Breast epithelium (tissue), 4 donors: ENCODE measurements at places on chromosomes 6 and 20. TPM values are rescaled to one million over a fixed set of nuclear protein-coding genes. Genes with fewer than 3 reads are reported as not detected.

- no peaks in the 10 kb centered on the region for H3K36me3 ChIP-seq
- no peak overlapping the region for H3K27ac ChIP-seq
Measured at GRCh38 chr6:40755749-40756452, 168.7 kb upstream of the LRFN2 start.

DNA sequence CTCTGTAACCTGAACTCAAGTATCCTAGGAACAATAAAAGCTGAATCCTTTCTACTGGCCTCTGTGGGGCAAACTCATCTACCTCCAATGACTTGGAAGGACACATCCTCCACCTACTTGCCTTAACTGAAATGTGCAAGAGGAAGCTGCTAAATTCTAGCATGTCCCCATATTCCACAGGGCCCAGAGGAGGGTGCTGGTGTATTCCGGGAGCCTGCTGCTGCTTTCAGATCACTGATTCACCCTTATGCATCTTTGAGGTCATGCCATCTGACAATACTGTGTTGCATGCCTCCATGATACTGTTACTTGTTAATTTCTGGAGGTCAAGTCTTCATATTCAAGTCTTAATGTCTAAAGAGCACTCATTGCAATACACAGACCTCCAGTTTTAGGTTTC lies 40.3 kb downstream of the LYRM4 start:
- H3K36me3 ChIP-seq = no peaks in the 10 kb centered on the region
- no peaks in the 10 kb centered on the region for H3K4me1 ChIP-seq
- H3K27ac ChIP-seq = no peak overlapping the region
- H3K27me3 ChIP-seq = no peaks in the 10 kb centered on the region
- DNase-seq = no peak

DNA sequence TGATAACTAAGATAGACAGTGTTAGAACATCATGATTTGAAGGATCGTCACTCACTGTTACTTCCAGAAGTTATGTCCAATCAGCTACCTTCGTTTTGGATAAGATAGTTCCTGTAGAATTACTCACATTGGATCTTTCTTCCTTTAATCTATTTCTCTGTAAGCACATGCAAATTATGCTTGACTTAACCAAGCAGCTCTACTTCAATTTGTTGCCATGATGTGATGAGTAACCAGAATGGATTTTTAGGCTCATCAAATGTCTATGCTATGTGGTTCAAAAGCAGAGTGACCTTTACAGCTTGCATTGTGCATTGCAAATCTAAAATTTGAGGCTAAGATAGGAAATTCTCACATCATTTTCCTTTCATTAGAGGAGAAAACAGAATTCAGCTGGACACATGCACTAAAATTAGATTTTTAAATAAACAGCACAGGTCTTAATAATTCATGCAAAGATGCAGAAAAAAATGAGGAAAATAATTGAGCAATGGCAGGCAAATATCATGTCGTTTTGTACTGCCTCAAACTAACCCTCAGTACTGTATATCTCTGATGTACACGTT lies 76.7 kb upstream of the ZFP64 start:
- H3K4me3 ChIP-seq = no peak overlapping the region
- no peak overlapping the region for H3K27ac ChIP-seq
- H3K27me3 ChIP-seq = no peaks in the 10 kb centered on the region
- no peaks in the 10 kb centered on the region for H3K4me1 ChIP-seq

GRCh38 chr20:10170261-10170660 lies 48.4 kb upstream of the SNAP25 start:
- H3K27me3 ChIP-seq = no peaks in the 10 kb centered on the region
- no peaks in the 10 kb centered on the region for H3K4me1 ChIP-seq
- no peak overlapping the region for H3K27ac ChIP-seq
- no peaks in the 10 kb centered on the region for H3K36me3 ChIP-seq
- H3K4me3 ChIP-seq = no peak overlapping the region

GRCh38 chr6:144816936-144817335 lies 531.8 kb downstream of the UTRN start:
- no peak overlapping the region for H3K4me3 ChIP-seq
- H3K27me3 ChIP-seq = no peaks in the 10 kb centered on the region
- no peak overlapping the region for H3K27ac ChIP-seq

DNA sequence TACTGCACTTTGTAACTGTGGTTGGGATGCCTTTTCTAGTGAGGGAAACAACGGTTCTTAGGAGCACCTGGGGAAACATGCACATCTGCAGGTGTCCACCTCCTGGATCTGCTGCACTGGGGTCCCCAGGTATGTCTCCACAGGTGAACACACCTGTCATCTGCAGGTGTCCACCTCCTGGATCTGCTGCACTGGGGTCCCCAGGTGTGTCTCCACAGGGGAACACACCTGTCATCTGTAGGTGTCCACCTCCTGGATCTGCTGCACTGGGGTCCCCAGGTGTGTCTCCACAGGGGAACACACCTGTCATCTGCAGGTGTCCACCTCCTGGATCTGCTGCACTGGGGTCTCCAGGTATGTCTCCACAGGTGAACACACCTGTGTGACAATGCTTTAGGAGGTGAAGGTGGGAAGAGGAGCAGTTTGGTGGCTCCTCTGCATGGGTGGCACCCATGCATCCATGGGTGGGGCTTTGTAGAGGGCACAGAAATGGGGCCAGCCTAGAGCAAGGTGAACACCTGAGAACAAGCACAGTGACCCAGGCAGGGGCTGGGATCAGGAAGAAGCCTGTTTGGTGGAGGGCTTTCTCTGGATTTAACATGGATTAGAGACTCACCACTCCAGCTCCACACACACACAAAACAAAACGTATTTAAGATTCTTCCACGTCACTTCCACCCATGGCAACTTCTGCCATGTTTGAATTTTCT lies 206.0 kb upstream of the CDH4 start:
- no peaks in the 10 kb centered on the region for H3K4me1 ChIP-seq
- H3K4me3 ChIP-seq = no peak overlapping the region
- no peak for DNase-seq

GRCh38 chr6:118524686-118525085 lies 23.4 kb upstream of the PLN start:
- no peak overlapping the region for H3K4me3 ChIP-seq
- no peaks in the 10 kb centered on the region for H3K36me3 ChIP-seq
- H3K27ac ChIP-seq = no peak overlapping the region
- H3K4me1 ChIP-seq = no peaks in the 10 kb centered on the region

DNA sequence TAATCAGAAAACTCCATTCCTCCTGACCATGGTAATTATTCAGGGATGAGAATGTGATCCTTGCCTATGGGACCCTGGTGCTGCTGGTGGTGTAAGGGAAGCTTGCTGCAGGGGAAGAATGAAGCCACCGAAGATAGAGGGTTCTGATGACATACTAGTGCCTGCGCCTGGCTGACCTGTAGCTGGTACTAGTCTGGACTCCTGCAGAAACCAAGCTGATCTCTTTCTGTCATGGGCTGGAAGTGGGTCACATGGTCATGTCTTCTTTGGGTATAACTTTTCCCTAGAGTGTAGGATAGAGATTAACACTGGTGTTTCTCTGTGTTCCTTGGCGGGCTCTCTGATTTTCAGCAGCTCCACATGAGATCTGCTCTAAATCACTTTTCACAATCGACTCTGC lies 8.6 kb upstream of the SLC4A11 start:
- no peak overlapping the region for H3K27ac ChIP-seq
- no peaks in the 10 kb centered on the region for H3K4me1 ChIP-seq

DNA sequence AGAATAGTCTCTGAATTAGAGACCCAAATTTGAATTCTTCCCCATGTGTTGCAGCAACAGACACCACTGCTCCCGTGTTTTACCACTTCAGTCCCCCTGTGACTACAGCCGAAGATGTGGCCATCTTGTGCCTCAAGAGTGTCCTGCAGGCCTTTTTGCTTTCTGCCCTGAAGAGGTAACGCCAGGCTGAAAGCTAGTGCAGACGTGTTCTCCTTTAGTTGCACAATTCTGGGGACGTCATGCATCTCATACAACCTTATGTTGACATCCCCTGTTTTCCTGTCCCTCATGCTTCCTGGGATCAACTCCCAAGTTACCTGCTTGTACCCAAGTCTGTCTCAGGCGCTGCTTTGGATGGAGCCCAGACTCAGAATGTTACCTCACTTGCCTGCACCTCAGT lies 69.1 kb upstream of the SLC22A23 start:
- H3K36me3 ChIP-seq = no peaks in the 10 kb centered on the region
- no peak overlapping the region for H3K4me3 ChIP-seq
- H3K27me3 ChIP-seq = no peaks in the 10 kb centered on the region
- H3K4me1 ChIP-seq = peaks cover 3% of the 10 kb centered on the region
- no peak for DNase-seq
- no peak overlapping the region for H3K27ac ChIP-seq

DNA sequence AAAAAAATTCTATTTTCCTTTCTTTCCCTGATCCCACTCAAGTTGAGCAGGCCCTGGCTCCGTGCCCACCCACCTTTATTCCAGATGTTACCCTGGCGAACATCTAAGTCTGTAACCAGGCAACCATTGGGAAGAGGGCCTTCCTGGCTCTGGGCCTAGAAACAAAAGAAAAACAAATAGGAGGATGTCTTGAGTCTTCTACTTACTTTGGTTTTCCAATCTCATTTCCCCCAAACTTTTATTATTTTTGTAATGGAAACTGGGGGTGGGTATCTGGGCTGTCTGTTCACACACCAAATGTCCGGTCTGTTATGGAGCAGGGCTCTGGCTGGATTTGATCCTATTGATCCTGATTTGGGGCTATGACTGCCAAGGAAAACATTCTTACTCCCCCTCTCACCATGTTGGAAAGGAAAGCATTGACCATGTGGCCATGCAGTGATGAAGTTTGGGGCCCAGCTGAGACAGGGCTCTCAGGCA lies 744.1 kb downstream of the DHX35 start:
- H3K27ac ChIP-seq = peak overlapping the region; percentile 8
- no peak for DNase-seq
- H3K4me1 ChIP-seq = no peaks in the 10 kb centered on the region
- no peaks in the 10 kb centered on the region for H3K36me3 ChIP-seq

DNA sequence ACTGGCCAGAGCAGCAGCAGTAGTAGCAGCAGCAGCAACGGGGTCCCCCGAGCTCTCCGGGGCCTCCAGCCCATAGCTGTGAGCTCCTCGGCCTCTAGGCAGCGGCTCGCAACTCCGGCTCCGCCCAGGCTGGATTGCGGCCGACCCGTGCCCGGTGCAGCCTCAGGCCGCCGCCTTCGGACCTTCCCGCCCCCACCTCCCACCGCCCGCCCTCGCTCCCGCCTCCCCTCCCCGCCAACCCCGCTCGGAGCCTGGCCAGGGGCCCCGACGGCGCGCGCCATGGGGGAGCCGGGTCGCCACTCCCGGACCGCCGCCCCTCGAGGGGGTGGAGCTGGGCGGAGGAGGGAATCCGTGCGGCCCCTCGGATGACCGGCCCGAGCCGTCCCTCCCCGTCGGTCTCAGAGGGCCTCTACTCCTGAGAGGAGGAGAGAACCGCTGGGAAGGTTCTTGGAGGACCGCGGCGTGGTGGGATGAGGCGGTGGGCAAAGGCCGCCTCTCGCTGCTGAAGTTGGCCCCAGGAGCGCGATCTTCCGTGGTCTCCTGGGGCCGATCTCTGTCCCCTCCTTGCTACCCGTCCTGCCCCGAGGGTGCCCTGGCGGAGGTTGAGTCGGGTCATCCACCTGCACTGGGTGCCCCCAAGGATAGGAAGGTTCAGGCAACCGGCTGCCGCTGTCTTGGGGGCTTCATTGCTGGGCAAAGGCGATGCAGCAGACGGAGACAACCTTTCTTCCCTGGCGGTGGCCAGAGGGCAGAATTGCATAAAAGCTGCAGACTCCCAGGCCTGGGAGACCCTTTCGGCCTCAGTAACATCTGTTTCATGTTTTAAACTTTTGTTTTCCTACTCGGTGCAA lies at the start of gene ADAM33:
ADAM33 (minus strand) TSS at position 80 of the 851 bp plus-strand sequence; CDS start at position 74, 6 bp downstream.
- H3K27me3 ChIP-seq = peaks cover 23% of the 10 kb centered on the region
- no peaks in the 10 kb centered on the region for H3K36me3 ChIP-seq
- H3K4me3 ChIP-seq = peak within 1 kb of the TSS; percentile 54
- H3K4me1 ChIP-seq = no peaks in the 10 kb centered on the region
- H3K27ac ChIP-seq = peak within 1 kb of the TSS; percentile 68

DNA sequence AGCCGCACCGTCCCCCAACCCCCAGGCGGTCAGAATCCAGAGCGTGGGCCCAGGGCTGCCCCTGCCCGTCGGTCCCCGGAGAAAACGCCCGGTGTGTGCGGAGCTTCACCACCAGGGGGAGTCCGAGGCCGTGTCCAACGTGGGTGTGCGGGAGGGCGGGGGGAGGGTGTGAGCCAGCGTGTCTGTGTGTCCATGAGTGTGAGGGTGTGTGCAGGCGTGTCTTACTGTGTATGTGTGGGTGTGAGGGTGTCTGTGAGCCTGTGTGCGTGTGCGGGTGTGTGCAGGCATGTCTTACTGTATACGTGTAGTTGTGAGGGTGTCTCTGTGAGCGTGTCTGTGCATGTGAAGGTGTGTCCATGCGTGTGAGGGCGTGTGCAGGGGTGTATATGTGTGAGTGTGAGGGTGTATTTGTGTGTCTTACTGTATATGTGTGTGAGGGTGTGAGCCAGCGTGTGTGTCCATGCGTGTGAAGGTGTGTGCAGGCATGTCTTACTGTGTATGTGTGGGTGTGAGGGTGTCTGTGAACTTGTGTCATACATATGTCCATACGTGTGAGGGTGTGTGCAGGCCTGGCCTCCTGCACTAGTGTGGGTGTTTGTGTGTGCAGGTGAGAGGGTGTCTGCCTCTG lies 24.6 kb upstream of the GATA5 start:
- H3K36me3 ChIP-seq = no peaks in the 10 kb centered on the region
- peaks cover 22% of the 10 kb centered on the region for H3K27me3 ChIP-seq
- H3K4me1 ChIP-seq = no peaks in the 10 kb centered on the region
- DNase-seq = peak; percentile 77
- no peak overlapping the region for H3K27ac ChIP-seq

GRCh38 chr6:26187981-26188635 lies 100.9 kb downstream of the HFE start:
- DNase-seq = no peak
- H3K36me3 ChIP-seq = no peaks in the 10 kb centered on the region
- H3K27ac ChIP-seq = peak overlapping the region; percentile 93
- H3K27me3 ChIP-seq = no peaks in the 10 kb centered on the region
- H3K4me3 ChIP-seq = peak overlapping the region; percentile 67
- H3K4me1 ChIP-seq = no peaks in the 10 kb centered on the region

DNA sequence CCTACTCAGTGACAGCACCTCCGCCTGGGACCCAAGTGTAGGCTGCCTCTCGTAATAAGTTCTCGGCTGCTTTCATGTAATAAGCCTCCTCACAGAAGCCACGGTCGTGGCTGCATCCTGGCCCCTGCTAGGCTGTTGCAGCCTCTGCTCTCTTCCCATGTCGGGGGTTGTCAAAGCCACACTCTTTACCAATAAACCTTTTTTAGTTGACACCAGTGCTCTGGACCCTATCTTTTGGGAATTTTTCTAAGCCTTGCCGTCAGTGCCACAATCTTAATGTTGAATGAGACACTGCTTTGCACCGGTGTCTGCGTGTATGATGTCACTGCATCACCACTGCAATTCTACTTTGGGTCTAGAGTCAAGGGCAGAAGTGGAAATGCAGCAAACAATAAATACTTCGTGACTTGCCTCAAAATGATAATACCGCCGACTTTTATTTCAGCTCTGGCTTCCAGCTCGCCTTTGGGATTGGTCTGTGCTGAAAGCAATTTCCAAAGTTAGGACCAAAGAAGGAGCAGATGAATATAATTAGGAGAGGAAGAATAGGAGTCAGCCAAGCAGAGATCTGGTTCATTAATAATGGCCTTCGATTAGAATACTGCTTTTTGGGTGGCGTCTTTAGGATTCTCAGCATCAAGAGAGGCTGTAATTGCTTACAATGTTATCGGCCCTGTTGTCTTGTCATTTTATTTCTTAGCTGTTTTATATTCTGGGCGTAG lies 57.6 kb upstream of the CCN6 start:
- no peaks in the 10 kb centered on the region for H3K27me3 ChIP-seq
- no peak for DNase-seq
- H3K27ac ChIP-seq = peak overlapping the region; percentile 82
- H3K36me3 ChIP-seq = no peaks in the 10 kb centered on the region
- no peaks in the 10 kb centered on the region for H3K4me1 ChIP-seq

GRCh38 chr20:52461582-52461981 lies 270.0 kb upstream of the ZFP64 start:
- H3K27ac ChIP-seq = no peak overlapping the region
- no peak for DNase-seq
- no peak overlapping the region for H3K4me3 ChIP-seq
- H3K36me3 ChIP-seq = no peaks in the 10 kb centered on the region

ISM1 gene
- total RNA-seq = 18.7 TPM

IP6K3 gene
- total RNA-seq = 4.2 TPM
